COR-L47 (cell line): ENCODE measurements at places on chromosomes 12 and 14.

GRCh38 chr14:77314539-77315457 is 5.9 kb downstream of the POMT2 start:
- DNase-seq: peak; percentile 55

- no peak for DNase-seq
These were observed 1222.8 kb downstream of the GALC start for GRCh38 chr14:86770186-86770585.

DNA sequence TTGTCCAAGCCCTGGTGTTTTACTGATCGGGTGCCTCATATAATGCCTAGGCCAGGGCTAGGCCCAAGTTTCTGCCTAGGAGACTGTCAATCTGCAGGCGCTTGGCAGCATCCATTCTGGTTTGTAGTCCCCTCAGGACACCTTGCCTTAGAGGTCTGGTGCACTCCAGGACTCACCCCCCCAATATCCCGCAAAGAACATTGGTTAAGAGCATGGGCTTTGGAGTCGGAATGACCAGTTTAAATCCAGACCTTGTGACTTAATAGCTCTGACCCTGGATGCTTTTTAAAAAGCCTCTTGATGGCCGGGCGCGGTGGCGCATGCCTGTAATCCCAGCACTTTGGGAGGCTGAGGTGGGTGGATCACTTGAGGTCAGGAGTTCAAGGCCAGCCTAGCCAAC is 60.0 kb downstream of the GALNT16 start:
- DNase-seq: no peak

DNA sequence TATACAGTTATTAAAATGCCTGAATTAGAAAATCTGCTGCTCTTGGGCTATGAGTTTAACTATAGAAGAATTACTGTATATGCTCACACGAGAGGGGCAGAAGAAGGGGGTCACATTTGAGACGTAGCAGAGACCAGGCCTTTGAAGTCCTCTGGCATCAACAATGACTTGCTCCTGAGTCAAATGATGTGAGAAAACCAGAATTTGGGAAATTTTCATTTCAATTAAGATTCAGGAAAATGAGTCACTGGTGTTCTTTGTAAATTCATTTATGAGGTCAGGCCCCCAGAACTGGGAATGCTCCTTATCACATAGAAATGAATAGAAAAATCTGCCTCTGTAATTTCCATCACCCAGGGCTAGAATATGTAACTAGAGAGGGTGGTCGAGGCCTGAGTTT is 92.9 kb downstream of the APAF1 start:
- no peak for DNase-seq

GRCh38 chr14:26841920-26842741 is 244.3 kb upstream of the NOVA1 start:
- DNase-seq: no peak

DNA sequence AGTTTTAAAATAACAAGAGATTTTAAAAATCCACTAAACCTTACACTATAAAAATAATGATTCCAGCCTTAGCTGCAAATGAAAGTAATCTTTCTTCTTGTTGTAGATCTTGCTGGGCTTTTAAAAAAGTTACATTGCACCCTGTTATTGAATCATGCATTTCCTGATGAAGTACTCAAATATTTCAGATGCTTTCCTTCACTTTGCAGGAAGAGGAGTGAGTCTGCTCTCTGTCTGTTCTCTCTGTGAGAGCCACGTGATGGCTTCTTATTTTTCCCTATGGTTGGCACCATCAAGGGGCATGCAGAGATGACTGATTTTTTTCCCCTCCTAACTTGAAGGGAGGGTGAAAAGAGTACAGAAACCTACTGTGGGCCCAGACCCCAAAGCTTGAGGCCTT is 262.7 kb downstream of the ATP23 start:
- DNase-seq: no peak

DNA sequence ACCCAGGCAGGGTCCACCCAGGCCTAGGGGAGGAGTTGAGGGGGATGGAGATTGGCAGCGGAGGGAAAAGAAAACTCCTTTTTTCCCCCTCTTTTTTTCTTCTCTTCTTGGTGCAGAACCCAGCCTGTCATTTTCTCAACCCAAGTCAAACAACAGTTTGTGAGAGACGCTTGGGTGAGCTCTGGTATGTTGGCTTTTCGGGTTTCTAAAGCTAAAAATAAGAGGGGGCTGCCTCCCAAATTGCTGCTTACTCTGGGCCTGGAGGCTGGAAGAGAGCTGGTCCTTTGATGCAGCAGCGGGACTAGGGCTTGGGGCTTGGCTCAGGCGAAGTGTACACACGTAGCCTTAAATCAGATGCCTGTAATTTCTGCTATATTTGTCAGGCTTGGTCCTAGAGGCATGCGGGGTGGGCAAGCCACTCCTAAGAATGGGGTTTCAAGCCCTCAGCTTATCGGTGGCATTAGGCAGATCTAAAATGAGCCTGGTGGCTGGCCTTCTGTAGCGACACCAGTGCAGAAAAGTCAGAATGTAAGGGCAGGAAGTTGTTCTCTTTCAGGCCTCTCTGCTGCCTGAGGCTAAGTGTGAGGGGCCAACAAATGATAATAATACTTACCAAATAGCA is 816 bp upstream of the SLC8A3 start:
- no peak for DNase-seq

DNA sequence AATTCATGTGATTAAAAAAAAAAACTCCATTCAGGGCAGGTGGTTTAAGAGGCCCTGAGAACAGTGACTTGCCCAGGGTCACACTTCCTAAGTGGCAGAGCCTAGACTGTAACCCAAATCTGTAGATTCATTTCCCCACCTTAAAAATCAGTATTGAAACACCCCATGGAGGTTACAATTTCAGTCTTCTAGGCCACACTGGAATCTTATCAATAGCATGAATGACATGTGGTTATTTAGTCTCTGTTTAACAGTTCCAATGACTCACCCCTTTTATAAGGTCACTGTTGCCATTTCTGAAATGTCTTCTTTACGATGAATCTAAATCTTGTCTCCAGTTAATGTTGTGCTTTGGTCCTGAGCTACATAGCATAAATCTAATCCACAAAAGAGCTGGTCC is 262.3 kb upstream of the GRIP1 start:
- DNase-seq: no peak

GRCh38 chr12:11584221-11584855 is 65.1 kb upstream of the ETV6 start:
- no peak for DNase-seq

DNA sequence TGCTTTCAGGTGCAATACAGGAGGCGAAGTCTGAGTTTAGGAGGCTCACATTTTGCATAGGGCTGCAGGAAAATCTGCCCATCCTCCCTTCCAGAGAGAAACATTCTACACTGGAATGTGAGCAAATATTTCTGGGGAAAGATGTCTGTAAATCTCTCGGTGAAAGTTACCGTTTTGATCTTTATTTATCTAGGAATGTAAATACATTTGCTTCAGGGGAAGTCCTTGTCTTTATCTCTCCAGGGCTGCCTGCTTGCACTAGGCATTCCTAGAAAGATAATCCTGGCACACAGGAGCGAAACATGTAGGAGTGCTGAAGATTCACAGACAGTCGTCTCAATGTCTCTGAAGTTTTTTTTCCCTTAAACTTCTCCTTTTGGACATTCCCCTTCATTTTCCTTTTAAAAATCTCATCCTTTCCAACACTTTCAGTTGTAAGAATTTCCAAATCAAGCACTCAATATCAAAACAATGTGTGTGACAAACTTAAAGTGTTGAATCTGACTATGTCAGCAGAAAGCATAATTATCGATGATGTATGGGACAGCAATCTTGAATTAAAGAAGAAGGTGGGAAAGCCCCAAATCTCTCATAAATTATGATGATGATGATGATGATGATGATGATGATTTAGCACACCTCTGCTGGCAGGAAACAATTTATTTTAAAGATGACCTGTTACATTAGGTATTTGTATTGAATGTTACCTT is 113.4 kb upstream of the RESF1 start:
- DNase-seq: no peak

DNA sequence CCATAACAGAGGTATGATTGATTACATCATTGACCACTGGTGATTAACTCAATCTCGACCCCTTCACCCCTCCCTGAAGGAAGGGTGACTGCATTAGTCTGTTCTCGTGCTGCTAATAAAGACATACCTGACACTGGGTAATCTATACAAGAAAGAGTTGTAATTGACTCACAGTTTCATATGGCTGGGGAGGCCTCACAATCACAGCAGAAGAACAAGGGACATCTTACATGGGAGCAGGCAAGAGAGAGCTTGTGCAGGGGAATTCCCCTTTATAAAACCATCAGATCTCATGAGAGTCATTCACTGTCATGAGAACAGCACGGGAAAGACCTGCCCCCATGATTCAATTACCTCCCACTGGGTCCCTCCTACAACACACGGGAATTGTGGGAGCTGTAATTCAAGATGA is 55.9 kb upstream of the TMCC3 start:
- no peak for DNase-seq

GRCh38 chr14:103078420-103078749 is 5.6 kb upstream of the LBHD2 start:
- peak; percentile 96 for DNase-seq

- no peak for DNase-seq
These were observed 71.7 kb downstream of the ANO2 start for GRCh38 chr12:5873281-5873919.

GRCh38 chr12:120264086-120264903 is 1.2 kb downstream of the PXN start:
- DNase-seq: no peak

- DNase-seq: no peak
These were observed 9.9 kb upstream of the LBHD2 start for GRCh38 chr14:103073876-103074728.

DNA sequence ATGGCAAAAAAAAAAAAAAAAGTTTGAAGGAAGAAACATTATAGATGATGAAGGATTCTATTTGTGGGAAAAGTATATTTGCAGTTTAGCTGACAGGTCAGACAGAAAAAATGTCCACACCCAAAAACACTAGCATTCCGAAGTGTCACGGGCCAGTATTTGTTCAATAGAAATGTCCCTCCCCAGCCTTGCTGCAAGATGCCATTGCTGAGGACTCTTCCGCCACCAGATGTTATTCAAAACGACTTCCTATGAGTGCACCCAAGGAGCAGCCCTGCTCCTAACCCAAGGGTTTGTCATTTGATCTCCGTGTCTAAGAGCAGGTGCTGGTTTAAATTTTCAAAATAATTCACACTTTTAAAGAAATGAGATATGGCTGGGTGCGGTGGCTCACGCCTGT is 163.1 kb downstream of the GCH1 start:
- no peak for DNase-seq

DNA sequence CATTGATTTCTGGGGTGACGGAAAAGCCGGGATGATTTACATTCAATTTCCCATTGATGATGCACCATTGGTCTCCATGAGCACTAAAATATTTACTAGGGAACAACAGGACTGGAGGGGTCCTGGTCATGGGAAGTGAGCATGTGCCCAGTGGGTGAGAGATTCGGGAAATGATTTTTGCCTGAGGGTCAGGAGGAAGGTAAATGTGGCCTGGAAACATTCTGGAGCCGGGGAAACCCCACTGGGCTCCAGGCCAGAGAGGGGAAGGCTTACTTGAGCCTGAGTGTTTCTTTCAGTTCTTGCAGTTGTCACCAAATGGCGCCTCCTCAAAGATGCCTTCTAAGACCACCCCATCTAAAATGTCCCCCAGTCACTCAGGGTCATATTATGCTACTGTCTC is 532.3 kb upstream of the TBX3 start:
- DNase-seq: no peak

DNA sequence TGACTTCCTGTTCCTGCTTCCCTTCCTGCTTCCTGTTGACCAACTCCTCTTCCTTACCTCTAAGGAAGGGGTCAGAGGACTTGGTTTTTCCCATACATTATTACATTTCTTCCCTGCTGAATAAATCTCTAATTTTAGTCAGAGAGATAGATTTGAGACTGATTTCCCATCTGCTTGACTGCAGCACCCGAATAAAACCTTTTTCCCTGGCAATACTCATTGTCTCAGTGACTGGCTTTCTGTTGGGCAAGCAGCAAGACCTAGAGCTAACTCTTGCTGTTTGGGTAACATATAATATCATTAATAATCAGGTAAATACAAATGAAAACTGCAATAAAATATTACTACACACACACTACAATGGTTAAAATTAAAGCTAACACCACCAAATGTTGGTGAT is 132.2 kb downstream of the FSCB start:
- no peak for DNase-seq

DNA sequence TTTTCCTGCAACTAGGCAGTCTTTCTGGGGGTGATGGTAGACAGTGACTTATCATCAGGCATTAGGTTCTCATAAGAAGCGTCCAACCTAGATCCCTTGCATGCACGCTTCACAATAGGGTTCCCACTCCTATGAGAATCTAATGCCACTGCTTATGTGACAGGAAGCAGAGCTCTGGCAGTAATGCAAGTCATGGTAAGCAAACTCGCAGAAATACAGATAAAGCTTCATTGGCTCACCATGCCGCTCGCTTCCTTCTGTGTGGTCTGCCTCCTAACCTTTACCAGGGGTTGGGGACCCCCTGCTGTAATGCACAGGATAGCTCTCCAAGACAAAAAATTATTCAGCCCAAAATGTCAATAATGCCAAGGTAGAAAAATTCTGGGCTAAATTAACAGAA is 864.2 kb downstream of the TRHDE start:
- no peak for DNase-seq

DNA sequence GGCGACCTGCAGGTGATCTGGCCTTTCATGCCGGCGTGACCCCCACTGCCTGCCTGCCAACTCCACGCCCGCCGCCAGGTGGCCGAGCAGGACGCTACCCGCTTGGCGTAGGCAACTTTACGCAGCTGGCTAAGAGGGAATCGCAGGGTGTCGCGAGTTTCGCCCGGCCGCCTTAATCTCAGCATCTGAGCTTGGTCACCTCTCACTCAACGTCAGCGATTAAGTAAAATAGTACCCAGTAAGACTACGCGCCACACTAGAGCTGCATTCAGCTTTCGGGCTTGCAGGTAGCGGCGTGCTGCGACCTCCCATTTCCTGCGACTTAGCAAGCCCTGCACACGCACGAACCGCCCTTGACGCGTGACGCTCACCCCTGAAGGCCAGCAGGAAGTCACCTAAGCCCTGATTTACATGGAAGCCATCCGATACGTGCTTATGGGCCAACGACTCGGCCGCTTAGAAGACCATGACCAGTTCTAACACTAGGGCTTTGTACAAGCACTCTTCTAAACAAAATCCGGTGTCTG is 33.2 kb downstream of the WBP11 start:
- DNase-seq: peak; percentile 63

DNA sequence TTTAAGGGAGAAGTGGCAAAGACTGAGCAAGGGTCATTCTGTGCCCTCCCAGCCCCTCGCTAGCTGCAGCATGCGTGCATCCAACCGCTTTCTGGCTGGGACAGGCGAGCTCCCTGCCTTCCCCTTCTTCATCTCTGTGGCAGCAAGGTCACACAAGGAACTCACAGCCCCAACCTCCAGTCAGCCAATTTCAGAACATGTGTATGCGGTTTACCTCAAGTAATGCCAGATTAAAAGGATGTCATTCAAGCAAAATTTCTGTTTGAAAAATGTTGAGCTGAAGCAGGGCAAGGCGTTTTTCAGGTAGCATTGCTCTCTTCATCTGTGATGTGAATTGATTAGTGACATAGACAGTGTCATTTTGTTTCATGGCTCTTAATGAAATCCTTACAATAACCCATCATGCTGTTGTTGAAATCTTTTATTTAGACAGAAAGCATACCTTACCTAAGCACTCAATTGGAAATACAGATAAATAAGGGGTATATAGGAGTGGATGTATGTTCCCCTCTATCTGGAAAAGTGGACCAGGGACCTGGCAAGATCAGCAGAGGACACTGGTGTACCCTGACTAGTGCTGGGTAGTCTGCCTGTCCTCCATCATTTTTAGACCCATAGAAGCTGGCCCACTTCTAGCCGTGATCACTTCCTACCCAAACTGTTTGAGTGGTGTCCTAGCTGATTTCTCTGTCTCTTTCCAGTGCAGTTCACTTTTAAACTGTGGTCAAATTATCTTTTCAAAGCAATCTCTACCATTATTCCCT is 82.8 kb upstream of the NEDD1 start:
- no peak for DNase-seq
